Vagina (tissue), 2 donors: ENCODE measurements at places on chromosomes 3 and 15.

DNA sequence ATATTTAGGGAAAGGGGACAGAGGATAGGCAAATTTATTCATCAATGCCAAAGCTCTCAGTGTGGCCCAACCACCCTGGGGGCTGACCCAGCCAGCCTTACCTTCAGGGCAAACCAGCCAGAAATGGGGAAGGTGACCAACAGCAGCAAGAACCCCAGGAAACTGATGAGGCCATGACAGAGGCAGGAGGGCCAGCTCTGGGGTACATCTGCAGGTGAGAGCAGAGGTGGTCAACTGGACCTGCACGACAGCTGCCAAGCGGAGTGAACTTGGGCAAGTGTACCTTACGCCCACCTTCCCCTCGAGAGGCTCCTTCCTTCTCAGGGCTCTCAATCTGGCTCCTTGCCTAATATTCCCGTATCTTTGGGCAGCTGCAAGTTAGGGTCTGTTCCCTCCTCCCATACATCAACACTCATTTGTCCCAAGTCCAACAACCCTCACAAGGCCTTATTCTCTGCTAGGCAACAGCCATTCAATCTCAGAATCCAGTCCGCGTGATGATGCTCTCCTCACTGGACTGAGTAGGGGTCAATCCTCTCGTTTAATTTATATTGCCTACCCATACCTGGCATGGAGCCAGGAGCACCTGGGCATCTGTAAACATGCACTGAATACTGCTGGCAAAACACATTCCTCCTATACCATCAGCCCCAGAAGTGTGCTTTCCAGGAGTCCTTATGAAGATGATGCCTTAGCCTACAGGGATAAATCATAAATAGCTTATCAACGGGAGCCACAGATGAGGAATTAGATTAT lies 1.7 kb downstream of the STOML1 start:
- peak overlapping the region; percentile 82 for H3K27ac ChIP-seq
- H3K36me3 ChIP-seq: no peaks in the 10 kb centered on the region
- no peak overlapping the region for H3K4me3 ChIP-seq
- H3K27me3 ChIP-seq: no peaks in the 10 kb centered on the region
- peaks cover 76% of the 10 kb centered on the region for H3K4me1 ChIP-seq

- H3K27ac ChIP-seq: no peak overlapping the region
- no peaks in the 10 kb centered on the region for H3K4me1 ChIP-seq
- DNase-seq: no peak
- H3K4me3 ChIP-seq: no peak overlapping the region
These were observed 277.4 kb downstream of the ERC2 start for GRCh38 chr3:56190771-56191305.

DNA sequence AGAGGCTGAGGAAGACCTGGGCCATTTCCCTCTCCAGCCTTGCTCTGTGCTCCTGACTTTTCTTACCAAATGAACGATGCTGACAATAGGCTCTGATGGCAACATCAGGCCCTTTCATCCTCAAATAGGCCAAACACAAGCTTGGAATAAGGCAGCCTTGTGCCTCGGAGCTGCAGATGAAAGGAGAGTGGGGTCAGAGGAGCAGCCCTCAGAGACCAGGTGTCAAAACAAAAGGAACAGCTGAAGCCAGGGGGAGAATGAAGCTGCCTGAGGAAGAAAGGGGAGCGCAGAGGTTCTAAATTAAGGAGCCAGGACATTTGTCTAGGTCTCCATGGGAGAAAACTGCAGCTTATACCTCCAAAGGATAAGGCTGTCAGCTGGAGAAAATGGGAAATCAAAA lies 5.1 kb downstream of the BFSP2 start:
- no peaks in the 10 kb centered on the region for H3K4me1 ChIP-seq
- no peaks in the 10 kb centered on the region for H3K36me3 ChIP-seq
- no peak for DNase-seq
- H3K27ac ChIP-seq: no peak overlapping the region
- no peak overlapping the region for H3K4me3 ChIP-seq

GRCh38 chr3:25895443-25895842 lies 105.6 kb downstream of the OXSM start:
- H3K27me3 ChIP-seq: no peaks in the 10 kb centered on the region
- H3K36me3 ChIP-seq: no peaks in the 10 kb centered on the region
- no peak for DNase-seq
- no peak overlapping the region for H3K27ac ChIP-seq
- H3K4me1 ChIP-seq: no peaks in the 10 kb centered on the region

DNA sequence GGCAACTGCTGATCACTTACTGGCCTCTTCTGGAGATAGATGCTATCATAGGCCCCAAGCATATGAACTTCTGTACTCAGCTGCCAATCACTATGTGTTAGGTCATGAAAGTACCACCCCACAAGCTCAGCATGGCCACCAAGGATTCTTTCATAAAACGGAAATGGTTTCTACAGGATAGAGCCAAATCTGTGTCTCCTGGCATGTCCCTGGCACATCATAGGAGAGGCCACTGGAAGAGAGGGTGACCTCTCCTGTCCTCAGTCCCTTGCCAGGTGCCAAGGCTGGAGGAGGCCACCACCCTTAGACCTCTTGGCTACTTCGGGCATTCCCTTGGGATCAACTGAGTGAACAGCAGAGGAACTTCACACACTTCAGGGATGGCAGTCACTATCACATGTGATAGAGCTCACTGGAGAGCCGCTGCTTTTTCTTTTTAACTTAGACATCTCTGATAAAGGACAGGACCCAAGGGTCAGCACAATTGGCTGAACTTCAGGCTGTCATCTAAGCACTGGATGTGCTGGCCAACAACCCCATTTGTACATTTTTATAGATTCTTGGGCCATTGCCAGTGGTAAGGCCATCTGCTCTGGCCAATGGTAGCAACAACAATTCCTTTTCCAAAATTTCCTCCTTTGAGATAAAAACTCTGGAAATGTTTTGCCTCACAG lies 425.2 kb downstream of the SQOR start:
- no peak overlapping the region for H3K27ac ChIP-seq
- DNase-seq: no peak
- H3K4me3 ChIP-seq: no peak overlapping the region
- no peaks in the 10 kb centered on the region for H3K36me3 ChIP-seq
- H3K27me3 ChIP-seq: no peaks in the 10 kb centered on the region

- no peak for DNase-seq
- H3K27me3 ChIP-seq: no peaks in the 10 kb centered on the region
- peak overlapping the region; percentile 96 for H3K27ac ChIP-seq
- H3K4me1 ChIP-seq: peaks cover 42% of the 10 kb centered on the region
These were observed 566 bp downstream of the HMCES start for GRCh38 chr3:129278966-129279906.

GRCh38 chr3:139838269-139838957 lies 96.6 kb upstream of the CLSTN2 start:
- no peaks in the 10 kb centered on the region for H3K4me1 ChIP-seq
- no peak overlapping the region for H3K27ac ChIP-seq
- H3K36me3 ChIP-seq: no peaks in the 10 kb centered on the region
- no peak overlapping the region for H3K4me3 ChIP-seq
- DNase-seq: no peak

DNA sequence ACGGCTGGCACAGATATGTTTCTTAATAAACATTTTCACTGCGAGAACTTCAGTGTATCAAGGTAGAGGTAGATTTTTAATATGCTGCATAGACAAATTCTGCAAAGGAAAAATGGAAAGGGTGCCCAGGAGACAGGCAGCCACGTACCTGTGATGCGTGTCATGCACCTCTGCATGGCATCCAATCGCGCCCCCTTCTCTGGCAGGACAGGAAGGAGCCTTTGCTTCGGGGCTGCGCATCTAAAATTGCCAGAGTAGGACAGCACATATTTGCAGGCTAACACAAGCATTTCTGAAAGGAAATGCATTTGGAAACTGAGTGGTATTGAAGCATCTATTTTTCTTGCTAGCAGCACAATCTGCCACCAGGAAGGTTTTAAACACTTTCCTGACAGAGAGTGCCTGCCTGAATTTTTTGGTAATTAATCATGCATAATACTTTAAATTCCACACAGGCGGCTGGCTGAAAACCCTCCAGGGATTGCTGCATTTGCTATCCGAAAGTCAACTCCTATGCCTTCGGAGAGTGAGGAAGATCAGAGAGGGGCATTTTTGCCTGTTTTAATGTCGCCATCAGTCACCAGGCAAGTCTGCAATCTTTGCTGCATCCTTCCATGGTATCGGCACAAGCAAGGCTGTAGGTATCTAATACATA lies 165.1 kb upstream of the ATP10A start:
- no peak for DNase-seq
- H3K36me3 ChIP-seq: no peaks in the 10 kb centered on the region
- H3K4me1 ChIP-seq: no peaks in the 10 kb centered on the region
- H3K27ac ChIP-seq: no peak overlapping the region
- H3K27me3 ChIP-seq: no peaks in the 10 kb centered on the region

GRCh38 chr3:26081166-26081565 lies 291.3 kb downstream of the OXSM start:
- no peaks in the 10 kb centered on the region for H3K4me1 ChIP-seq
- DNase-seq: no peak
- H3K27me3 ChIP-seq: no peaks in the 10 kb centered on the region
- no peaks in the 10 kb centered on the region for H3K36me3 ChIP-seq
- no peak overlapping the region for H3K27ac ChIP-seq

GRCh38 chr15:66923438-66923881 lies 141.9 kb upstream of the SMAD3 start:
- H3K4me3 ChIP-seq: no peak overlapping the region
- H3K27ac ChIP-seq: no peak overlapping the region
- no peaks in the 10 kb centered on the region for H3K27me3 ChIP-seq
- H3K36me3 ChIP-seq: no peaks in the 10 kb centered on the region
- no peak for DNase-seq

GRCh38 chr15:60520013-60520824 lies 41.3 kb upstream of the ICE2 start:
- no peak overlapping the region for H3K4me3 ChIP-seq
- no peaks in the 10 kb centered on the region for H3K36me3 ChIP-seq
- DNase-seq: no peak
- H3K27ac ChIP-seq: no peak overlapping the region

GRCh38 chr15:63041974-63042876 lies at the start of gene TPM1:
Gene TPM1, plus strand, starts transcription at chr15:63042747. Its CDS starts 83 bp downstream, at chr15:63042830.
- DNase-seq: no peak
- no peaks in the 10 kb centered on the region for H3K27me3 ChIP-seq
- H3K36me3 ChIP-seq: no peaks in the 10 kb centered on the region
- H3K4me3 ChIP-seq: peak within 1 kb of the TSS; percentile 70
- H3K27ac ChIP-seq: peak within 1 kb of the TSS; percentile 88

DNA sequence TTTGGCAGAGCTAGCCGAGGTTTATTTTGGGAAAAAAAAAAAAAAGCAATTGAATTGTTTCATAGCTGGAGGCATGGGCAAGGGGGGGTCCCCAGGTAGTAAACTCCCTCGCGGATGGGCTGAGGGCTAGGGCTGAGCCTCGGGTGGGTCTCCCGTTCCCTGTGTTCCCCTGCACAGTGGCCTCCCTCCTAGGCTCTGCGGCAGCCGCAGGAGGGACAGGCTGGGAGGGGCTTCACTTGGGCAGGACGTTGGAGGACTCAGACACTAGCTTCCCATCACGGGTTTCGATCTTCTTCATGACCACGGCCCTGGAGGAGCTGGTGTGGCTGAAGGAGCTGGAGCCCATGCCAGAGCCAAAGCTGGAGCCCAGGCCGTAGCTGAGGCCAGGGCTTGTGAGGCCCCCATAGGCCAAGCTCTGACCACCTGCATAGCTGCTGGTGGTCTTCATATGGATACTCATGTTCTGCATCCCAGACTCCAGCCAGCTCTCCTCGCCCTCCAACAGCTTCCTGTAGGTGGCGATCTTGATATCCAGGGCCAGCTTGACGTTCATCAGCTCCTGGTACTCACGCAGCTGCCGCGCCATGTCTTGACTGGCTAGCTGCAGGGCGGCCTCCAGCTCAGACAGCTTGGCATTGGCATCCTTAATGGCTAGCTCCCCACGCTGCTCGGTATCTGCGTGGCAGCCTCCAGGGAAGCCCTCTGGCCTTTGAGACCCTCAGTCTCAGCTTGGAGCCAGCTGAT lies 64.0 kb upstream of the CDAN1 start:
- DNase-seq: no peak
- H3K4me3 ChIP-seq: no peak overlapping the region
- no peaks in the 10 kb centered on the region for H3K36me3 ChIP-seq
- no peak overlapping the region for H3K27ac ChIP-seq

DNA sequence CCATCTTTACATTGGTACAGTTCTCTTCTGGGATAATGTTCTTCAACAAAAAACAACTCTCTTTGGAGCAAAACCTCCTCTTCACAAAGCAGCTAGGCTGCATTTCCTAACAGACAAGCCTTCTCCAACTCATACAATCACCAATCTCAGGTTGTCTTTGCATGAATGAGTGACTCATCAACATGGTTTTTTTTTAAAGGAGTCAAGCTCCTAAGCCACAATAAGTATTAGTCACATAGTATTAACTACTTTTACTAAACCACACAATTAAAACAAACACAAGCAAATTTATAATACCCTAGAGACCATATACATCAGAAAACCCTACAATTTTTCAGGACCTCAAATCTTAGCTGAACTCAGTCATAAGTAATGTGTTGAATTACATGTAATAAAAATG lies 137.4 kb downstream of the TBC1D5 start:
- H3K27ac ChIP-seq: no peak overlapping the region
- DNase-seq: no peak
- no peaks in the 10 kb centered on the region for H3K4me1 ChIP-seq
- H3K36me3 ChIP-seq: no peaks in the 10 kb centered on the region

DNA sequence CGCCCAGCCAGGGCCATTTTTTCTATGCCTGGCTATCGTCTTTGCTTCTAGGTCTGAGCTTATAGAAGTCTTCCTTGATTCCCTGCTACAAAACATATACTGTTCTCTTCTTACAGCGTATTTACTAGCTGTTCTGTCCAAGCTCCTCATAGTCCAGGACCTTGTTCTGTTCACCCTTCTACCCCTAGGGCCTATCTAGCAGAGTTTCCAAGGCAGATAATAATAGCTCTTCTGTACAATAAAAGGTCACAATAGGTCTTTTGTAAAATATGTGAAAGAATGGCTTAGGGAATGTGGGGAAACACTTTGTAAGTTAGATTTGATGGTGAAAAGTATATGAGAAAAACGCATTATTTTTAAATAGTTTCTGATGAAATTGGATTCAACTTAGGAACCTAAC lies 158.2 kb downstream of the P3H2 start:
- no peak overlapping the region for H3K27ac ChIP-seq
- DNase-seq: no peak
- peaks cover 7% of the 10 kb centered on the region for H3K4me1 ChIP-seq
- no peaks in the 10 kb centered on the region for H3K36me3 ChIP-seq
- H3K4me3 ChIP-seq: no peak overlapping the region
